Stimulated activated CD8-positive, alpha-beta memory T cell treated with anti-CD3 and anti-CD28 coated beads, Interleukin-15, amount 100 ng/mL, for 4 hours (primary cell): ENCODE measurements at places on chromosomes 1 and 21.

DNA sequence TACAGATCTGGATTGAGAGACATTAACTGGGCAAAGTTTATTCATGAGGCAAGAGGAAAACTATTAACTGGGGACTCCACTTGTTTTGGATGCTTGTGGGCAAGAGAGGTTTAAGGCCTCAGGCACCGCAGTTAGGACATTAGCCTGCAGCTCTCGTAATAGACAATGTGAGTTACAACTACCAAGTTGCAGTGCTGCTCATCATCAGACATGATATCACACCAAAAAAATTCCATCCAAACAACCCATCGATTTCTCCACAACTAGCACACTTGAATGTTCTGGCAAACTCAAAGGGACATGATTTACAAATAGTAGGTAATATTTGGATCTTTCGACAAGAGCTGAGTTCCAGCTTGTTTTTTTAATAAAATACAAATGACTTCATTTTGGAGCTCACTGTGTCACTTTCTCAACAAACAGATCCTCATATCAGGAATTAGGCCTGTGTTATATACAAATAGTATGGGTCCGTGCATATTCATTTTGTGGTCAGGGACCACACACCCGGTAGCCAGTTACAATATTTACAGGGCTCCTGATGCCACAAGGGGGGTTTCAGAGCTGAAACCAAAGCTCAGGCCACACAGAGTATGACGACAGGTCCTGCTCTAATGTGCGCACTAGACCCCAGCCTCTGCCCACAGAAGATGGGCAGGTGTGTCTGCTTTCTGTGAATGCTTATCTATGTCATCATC lies 128.0 kb downstream of the TGFBR3 start:
- DNase-seq, result no peak

DNA sequence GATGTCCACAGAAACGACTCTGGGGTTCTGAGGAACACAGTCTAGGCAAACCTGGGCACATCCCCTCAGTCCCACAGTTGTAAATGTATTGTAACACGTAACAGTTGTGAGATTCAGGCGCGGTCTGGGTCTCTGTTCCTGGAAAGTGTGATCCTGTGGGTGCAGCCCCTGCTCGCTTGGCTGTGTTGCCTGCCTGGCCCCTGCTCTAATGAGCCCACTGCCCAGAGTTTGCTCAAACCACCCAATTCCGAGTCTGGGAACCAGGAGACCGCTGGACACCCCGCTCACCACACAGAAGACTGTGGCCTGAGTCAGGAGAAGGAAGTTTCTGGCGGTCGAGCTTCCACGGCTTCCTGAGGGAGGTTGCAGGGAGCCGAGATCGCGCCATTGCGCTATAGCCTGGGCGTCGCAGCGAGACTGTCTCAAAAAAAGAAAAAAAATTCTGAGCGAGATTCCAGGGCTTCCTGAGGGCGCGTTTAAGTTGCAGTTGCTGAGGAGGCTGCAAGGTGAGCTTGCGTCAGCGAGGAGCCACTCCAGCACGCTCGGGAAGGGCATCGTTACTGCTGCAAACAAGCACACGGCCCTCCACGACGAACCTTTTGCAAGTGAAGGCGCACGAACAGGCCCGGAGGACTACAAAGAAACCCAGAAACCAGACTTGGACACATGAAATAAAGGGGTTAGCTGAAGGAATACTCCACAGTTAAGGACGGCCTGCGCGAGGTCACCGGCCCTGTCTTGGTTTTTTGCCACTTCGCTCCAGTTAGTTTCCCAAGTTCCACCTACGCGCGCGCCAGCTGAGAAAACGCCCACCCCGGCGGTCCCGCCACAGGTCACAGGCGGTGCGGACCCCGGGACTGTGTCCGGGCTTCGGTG lies 1.1 kb downstream of the C21orf58 start:
- no peak for DNase-seq

GRCh38 chr1:30747033-30748008 lies 10.3 kb downstream of the LAPTM5 start:
- no peak for DNase-seq

DNA sequence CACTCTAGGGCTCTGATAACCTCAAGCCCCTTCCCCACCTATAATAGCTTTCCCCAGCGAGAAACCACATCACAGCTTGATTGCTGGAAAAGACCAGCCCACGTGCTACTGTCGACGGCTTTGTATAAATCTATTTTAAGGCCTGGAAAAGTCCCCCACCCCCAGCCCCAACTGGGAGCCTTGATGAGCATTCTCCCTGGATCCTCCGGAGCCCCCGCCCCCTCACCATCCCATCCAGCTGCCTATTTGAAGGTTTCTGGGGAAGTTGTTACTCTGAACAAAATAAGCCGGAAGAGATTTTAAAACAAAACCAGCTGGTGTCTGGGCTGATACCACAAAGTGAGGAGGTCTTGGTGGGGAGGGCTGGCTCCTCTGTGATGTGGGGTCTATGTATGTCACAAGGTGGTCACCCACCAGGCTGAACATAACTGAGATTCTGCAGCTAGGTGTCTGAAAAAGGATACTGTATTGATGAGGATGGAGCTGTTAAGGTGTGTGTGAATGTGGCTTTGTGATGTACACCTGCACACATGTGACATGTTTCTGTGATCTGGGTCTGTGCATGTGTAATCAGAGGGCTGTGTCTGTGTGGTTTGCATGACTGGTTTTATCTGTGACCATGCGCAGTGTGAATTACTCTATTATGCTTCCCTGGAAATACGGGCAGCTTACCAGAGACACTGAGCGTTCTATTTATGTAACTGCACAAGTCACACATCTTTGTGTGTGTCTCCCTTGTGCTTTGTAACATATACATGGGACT lies 25.0 kb downstream of the RIMS3 start:
- no peak for DNase-seq

GRCh38 chr1:6367381-6368012 lies 26.1 kb downstream of the ACOT7 start:
- DNase-seq, result no peak

GRCh38 chr1:4561205-4561604 lies 93.2 kb upstream of the AJAP1 start:
- DNase-seq, result no peak

- no peak for DNase-seq
Observed at GRCh38 chr21:14554948-14555347, 8.8 kb upstream of the SAMSN1 start.

- DNase-seq, result no peak
Observed at GRCh38 chr1:47830641-47831333, 166.4 kb downstream of the TRABD2B start.

- no peak for DNase-seq
Observed at GRCh38 chr1:208112401-208112800, 131.8 kb downstream of the PLXNA2 start.

GRCh38 chr1:8219530-8219929 lies 98.4 kb upstream of the SLC45A1 start:
- DNase-seq, result no peak

DNA sequence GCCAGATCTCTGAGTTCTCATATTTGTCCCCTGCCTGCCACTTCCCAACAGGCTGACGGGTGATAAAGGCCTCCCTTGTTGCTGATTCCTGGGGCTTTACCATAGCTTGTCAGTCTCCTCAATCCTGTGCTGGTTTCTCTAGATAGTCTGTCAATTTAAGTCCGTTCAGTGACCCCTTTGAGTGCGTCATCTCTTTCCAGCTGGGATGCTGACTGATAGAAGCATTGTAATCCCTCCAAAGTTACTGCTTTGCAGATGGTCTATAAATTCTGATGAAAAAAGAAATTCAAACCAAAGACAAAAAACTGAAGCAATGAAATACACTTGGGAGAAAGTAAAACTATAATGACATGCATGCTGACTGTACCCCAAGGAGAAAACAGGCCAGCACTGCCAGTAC lies 28.3 kb downstream of the RHOU start:
- DNase-seq, result no peak

DNA sequence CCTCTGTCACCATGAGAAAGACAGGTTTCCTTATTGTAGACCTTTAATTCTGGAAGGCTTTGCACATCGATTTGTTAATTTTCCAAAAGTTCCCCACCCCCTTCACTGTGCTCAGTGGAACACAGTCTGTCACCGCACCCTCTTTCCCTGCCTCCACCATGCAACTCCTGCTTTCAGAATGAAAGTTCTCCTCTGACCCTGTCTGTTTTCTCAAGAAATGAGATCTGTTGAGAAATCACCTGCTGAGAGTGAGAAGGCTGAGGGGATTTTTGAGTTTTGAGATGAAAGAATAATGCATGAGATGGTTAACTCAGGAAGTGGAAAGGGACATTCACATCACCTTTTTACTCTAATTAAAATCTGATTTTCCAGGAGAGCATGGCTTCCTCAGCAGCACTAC lies 99.6 kb downstream of the CYYR1 start:
- DNase-seq, result no peak

DNA sequence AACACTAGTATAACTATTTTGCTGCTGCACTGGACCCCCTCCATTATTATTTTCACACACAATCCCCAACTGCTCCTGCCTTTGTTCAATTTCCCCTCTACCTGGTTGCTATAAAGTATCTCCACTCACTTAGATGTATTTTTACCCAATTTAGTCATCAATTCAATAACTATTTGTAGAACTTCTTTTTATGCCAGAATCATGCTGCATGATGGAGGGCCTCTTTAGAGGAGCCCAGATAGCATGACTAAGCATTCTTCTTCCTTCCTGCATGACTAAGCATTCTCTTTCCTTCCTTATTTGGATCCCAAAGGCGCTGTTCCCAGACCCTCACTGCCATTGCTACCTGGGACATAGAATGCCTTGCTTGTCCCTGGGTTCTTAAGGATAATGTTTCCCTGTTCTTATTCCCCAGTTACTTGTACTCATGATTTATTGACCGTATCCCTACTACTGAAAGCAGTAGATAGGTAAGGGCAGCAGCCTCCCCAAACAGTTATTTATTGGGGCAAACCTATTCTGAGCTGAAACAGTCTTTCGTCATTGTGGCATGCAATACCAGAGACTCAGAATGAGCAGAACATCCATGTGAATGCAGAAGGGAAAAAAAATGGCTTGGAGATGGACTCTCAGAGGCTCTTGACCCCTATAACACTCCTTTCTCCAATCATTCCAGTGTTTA lies 89.3 kb upstream of the AKT3 start:
- no peak for DNase-seq

DNA sequence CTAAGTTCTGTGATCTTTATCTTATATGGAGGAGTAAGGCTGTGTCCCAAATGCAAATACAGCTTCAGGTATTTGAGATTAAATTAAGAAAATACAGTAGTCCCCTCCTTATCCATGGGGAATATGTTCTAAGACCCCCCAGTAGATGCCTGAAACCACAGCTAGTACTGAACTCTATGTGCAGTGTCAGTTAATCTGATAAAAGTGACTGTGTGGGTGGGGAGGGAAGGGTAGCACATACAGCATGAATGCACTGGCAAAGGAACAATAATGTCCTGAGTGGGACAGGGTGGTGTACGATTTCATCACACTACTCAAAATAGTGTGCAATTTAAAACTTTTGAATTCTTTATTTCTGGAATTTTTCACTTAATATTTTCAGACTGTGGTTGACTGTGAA lies 83.1 kb downstream of the HS2ST1 start:
- DNase-seq, result no peak

- DNase-seq, result no peak
Observed at GRCh38 chr21:39020751-39021477, 162.3 kb downstream of the PSMG1 start.

- DNase-seq, result no peak
Observed at GRCh38 chr1:20192364-20192763, 6.0 kb upstream of the PLA2G2C start.

DNA sequence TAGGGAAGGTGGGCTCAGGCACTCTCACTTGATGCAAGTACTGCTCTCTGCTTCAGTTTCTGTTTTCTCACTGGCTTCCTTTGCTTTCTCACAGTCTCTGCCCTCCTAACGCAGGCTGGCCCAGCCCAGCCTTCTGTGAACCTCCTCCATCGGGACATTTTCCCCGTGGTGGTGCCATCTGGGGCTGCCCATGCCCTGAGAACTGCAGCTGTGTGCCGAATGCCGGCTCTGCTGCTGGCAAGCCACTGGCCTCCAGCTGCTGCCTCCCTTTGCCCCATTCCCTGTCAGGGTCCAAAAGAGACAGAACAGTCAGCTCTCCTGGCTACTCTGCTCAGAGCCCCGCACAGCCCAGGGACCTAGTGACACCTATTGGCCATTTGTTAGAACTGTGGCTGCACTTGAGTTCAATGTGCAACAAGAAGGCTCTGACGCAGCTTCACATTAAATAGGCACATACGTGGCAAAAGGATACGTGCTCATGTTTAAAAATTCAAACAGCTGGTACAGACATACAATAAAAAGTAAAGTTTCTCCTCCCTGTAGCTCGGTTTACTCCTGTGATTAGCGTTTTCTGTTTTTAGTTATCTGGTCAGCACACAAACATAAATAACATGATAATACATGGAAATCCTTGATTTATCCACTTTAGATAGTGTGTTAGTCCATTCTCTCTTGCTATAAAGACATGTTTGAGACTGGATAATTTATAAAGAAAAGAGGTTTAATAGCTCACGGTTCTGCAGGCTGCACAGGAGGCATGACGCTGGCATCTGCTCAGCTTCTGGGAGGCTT lies 46.6 kb downstream of the FCRL5 start:
- DNase-seq, result no peak

- DNase-seq, result no peak
Observed at GRCh38 chr1:25502957-25503356, 40.4 kb upstream of the LDLRAP1 start.

DNA sequence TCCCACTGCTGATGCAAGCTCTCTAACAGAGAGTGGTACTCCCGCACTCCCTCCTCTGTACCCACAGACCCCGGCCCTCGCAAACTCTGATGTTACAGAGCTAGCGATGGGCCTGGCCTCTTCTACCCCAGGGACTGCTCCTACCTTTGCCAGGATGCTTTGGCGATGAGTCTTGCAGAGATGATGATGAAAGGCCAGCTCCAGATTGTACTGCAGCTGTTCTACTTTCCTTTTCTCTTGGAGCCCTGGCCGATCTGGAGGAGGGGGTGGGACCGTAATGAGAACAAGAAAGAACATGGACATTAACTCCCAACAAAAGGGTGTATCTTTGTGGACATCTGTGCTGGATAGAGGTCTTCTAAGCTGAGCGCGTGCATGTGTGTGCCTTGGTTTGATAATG lies 6.0 kb upstream of the LINGO4 start:
- no peak for DNase-seq

- no peak for DNase-seq
Observed at GRCh38 chr1:228082918-228083870, 686 bp downstream of the ARF1 start.

- no peak for DNase-seq
Observed at GRCh38 chr1:217562229-217562878, 68.5 kb downstream of the GPATCH2 start.

- DNase-seq, result no peak
Observed at GRCh38 chr1:182552527-182552926, 36.5 kb downstream of the RNASEL start.

DNA sequence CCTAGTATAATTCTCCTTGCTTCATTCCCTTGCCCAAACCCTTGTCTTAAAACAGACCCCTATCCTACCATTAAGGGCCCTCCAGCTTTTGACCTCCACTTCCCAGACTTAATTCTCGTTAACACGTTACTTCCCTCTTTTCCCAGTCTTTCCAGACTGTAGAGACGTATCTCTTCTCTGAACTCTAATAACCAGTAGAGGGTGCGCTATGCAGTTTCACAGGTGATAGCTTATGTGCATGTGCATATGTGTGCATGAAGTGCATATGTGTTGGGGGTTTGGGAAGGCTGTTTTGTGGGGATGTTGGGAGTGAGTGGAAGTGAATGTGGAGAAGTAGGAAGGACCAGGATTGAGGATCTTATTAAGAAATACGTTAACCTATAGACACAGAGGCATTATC lies 78.1 kb upstream of the CCDC190 start:
- DNase-seq, result no peak

GRCh38 chr1:43590388-43590925 lies 59.5 kb upstream of the KDM4A start:
- DNase-seq, result no peak
